Activated naive CD4-positive, alpha-beta T cell treated with anti-CD3 and anti-CD28 coated beads for 36 hours (primary cell): ENCODE measurements at places on chromosomes 4 and X.

GRCh38 chrX:12210196-12210815 is 72.0 kb downstream of the FRMPD4 start:
- no peak for DNase-seq

DNA sequence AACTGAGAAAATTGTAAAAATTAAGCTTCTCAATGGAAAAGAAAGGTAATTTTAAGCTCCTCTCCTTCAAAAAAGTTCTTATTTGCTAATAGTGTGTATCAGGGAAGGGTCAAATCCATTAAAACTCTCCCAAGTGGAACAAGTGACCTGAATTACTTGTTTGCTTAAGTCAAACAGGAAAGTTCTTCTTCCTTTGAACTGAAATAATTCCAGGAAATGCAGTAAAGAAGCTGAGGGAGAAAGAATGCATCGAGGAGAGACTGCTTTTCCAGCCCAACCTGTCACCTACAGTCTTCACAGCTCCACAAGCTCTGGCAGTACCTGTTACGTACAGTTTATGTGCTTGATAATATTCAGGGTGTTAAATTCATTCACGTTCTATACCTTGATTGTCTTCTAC is 131.1 kb downstream of the KLHL8 start:
- DNase-seq: no peak

DNA sequence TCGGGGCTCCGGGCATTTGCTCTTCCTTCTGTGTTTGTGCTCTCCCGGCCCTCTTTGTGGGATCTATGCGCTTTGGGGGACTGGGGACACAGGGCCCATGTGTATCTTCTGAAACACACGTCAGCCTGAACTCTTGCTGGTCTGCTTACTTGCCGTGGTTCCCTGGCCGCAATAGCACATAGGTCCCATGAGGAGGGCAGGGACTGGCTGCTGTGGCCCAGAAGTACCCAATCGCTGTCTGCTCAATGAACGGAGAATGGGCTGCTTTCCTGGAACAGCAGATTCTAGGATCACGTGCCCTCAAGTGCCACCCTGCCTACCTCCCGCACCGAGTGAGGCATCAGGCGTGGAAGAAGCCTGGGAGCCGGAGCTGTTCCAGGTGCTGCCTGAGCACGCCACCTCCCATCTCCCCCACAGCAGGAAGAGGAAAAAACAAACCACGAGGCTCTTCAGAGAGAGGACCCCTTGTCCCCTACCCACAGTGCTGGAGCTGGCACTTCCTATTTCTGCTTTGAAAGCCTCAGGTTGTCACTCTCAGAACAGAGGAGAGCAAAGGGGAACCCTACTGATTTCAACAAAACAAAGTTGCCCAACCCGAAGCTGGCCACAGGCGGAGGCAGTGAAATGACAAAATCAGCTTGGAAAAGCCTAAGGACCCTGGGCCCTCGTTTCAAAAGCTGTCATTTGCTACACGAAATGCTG is 3.8 kb downstream of the G6PD start:
- peak; percentile 57 for DNase-seq

GRCh38 chr4:80767944-80768343 is 262.6 kb upstream of the BMP3 start:
- no peak for DNase-seq

DNA sequence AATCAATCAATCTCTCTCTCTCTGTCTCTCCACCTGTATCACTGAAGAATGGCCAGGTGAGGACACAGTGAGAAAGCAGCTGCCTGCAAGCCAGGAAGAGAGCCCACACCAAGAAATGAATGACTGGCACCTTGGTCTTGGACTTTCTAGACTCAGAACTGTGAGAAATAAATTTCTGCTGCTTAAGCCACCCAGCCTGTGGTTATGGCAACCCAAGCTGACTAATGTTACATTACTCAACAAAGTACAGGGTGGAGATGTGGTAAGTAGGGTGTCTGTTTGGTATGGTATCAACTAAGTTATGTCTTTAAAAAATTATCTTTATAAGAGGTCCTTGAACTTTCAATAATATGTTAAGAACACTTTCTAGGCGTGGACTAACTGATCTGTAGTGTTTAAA is 159.3 kb downstream of the EPHA5 start:
- no peak for DNase-seq

- DNase-seq: no peak
Measured at GRCh38 chr4:146159384-146160058, 16.0 kb upstream of the LSM6 start.

GRCh38 chrX:40097141-40097503 is 636 bp downstream of the BCOR start:
- no peak for DNase-seq

DNA sequence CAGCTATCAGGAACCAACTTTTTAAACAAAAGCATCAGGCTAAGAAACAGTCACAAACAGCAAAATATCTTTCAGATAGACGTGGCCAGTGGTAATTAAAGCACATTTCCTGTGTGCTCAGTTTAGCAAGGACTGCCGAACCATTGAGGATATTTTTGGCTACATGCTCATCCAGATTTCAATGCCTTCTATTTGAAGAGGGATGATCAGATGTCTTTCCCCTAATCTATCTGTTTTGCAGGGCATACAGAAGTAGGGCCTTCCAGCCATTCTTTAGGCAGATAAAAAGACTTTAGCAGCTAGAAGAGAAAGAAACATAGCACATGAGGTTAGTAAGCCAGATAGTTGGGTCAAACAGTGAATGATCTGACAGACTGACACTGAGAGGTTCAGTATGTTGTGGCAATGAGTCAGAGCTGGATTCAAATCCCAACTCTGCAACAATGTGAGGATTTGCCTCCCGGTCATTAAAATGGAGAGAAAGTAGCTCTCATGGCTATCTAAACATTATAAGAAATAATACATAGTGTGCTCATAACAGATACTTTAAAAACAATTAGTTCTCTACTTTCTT is 100.0 kb upstream of the PRKG2 start:
- no peak for DNase-seq

DNA sequence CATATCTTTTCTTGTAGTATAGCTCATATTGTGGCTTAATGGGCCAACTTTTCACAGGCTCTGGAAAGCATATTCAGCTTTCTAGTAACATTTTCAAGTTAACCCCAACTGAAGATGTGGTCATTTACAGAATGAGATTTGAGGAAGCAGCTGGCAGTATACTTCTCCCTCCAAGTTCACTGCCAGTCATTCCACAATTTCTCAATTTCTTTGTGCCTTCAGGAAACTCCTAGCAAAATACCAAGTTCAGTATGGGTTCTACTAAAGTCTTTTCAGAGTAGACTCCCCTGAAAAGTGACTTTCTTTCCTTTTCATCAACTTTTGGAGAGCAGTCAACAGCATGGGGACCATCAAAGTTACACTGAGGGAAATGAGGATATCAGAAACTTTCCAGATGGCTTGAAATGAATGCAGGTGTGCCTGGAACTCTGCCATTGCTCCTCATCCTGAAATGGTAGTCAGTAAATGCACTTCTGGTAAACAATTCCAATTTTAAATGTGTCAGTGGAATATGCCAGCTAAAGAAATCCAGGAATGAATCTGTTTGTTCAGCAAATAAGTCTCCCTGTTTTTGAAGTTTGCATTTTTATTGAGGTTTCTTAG is 81.5 kb upstream of the TEX13D start:
- no peak for DNase-seq

DNA sequence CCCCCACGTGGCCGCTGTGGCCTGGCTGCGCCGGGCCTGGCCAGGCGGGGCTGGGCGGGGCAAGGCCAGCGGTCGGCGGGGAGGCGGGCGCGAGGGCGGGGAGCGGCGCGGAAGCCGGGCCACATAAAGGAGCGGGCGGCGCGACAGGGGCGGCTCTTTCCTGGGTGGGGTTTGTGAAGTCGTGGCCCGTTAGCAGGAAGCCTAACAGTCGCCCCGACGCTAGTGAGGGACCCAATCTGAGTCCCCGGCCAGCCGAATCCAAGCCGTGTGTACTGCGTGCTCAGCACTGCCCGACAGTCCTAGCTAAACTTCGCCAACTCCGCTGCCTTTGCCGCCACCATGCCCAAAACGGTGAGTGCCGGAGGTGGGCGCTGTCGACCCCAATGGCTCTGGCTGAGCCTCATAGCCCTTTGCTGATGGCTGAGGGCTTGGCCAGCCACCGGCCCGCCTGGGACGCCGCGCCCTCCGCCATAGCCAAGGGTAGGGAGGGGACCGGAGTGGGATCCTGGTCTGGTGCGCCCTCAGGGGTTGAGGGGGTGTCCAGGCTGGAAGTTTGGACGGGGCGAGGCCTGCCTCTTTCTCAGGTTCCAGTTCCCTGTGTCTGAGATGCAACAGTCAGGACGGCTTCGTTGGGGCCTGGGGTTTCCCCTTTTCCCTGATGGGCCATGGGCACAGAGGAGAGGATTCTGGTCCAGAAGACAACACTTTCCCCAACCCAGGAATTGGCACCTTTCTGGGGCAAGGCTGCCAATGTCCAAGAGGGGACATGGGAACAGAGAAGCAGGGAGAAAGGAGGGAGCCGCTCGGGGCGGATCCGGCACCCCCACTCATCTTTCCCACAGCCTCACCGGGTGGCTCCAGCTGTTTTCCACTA is at the start of gene MSN:
MSN (plus strand) TSS at position 152 of the 874 bp plus-strand sequence; CDS start at position 340, 188 bp downstream.
- DNase-seq: peak; percentile 78

DNA sequence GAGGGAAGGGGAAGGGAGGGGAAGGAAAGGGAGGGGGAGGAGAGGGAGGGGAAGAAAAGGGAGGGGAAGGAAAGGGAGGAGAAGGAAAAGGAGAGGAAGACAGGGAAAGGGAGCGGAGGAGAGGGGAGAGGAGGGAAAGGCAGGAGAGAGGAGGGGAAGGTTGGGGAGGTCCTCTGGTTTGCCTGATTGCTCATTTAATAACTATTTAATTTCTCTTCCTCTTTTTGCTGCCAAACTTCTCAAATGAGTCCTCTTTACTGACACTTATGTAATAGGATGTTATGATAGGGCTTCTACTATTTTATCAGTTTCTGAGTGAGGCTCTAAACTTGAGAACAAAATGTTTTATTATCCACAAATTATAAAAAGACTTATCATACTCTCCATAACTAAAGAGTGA is 35.4 kb upstream of the PPA2 start:
- DNase-seq: no peak

DNA sequence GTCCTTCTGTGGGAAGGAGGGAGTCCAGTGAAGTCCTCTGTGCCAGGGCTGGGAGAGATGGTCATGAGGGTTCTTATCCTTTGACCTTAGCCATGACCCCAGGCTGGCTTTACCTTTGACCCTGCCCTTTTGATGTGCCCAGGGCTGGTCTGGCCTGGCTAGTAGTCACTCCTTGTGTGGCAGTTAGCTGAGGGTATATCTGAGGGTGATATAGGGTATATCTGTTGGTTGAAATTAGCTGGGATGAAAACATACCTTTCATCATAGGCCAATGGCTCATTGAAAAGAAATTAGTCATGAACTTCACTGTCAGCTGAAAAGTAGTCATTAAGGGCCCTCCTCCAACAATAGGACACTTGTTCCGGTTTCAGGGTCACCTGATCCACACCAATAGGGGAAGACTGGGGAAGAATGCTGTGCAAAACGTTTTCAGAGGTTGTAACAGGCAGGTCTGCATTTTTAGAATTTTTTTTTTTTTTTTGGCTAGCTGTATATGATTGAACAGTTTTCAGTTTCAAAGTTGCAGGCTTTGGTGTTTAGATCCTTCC is 74.6 kb upstream of the STOX2 start:
- DNase-seq: no peak

GRCh38 chr4:166594326-166594946 is 639.9 kb downstream of the SPOCK3 start:
- DNase-seq: peak; percentile 5

- DNase-seq: no peak
Measured at GRCh38 chr4:151553874-151554273, 144.9 kb downstream of the FHIP1A start.

DNA sequence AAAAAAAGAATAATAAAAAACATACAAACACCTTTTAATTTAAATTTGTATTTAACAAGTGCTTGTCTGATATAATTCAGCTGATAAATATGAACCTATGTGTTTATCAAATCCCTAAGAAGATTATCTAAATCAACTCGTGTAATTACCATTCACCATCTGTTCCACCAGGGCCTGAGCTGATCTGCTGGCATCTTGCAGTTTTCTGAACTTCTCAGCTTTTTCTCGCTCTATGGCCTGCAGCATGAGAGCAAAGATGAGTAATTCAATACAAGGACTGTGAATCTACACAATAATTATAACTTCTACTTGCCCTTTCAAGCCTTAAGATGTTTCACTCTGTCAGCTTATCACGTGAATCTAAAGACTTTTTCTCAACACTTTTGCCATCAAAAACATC is 709.7 kb downstream of the DMD start:
- DNase-seq: no peak

- no peak for DNase-seq
Measured at GRCh38 chr4:181739031-181739430, 504.2 kb upstream of the TENM3 start.

DNA sequence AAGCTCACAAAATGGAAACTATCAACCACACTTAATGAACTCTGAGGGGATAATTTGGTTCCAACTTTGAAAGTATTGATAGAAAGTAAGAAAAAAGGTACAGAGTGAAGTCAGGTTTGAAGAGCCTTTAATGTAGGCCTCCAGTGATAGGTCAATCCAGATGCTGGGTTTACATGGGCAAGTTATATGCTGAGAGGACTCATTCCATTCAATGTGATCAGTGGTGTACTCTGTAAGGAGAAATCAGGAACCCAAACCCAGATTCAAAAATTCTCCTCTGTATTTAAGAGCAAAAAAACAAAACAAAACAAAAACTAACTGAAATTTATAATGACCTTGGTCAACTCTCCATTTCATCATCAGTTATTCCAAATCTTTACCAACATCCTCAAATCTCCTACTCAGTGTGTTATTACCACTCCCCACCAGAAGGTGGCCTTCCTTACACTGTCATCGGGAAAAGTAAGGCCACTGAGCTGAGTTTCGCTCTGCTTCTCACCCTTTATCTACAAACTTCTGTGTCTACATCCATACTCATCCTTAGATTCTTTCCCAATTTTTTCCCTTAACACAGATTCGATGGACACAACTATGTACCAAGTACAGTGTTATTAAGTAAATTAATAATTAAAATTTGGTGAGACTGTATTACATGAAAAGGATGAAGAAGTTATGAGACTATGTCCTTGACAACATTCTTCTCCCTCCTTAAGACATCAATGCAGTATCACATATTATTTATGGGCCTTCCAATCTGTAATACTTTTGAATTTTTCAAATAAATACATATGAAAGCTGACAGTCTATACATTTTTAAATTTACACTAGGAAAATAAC is 88.3 kb downstream of the ZAR1 start:
- peak; percentile 72 for DNase-seq

DNA sequence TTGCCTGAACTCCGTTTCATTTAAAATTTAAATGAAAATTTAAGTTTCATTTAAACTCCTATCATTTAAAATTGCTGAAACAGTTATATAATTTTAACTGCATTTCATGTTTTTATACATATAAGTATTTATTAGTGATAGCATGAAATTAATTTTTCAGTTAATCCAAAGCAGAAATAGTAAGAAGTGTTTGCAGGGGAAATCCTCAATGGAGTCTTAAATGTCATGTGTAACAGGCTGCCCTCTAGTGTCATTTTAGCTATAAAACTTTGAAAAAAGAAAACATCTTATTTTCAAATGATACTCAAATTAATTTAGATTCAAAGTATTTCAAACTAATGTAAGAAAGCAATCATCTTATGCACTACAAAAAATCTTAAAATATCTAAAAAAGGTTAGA is 27.2 kb downstream of the TAPT1 start:
- no peak for DNase-seq
